Bone marrow (tissue), 2 donors: ENCODE measurements at places on chromosomes 7 and 10.

DNA sequence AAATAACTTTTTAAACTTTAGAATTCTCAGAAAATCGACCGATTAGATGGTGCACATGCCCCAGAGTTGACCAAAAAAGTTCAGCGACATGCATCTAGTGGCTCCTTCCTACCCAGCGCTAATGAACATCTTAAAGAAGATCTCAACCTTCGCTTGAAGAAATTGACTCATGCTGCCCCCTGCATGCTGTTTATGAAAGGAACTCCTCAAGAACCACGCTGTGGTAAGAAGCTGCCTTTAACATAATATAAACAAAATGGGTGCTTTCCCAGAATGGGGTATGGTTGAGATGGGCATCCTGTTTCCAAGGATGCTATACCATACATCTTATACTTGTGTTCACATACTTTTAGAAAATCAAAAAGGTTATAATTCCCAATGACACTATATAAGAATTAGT, 24.6 kb downstream of the GLRX3 start:
- DNase-seq: no peak

- DNase-seq: no peak
These were observed 2.7 kb downstream of the FZD9 start for GRCh38 chr7:73436031-73436929.

GRCh38 chr7:86668315-86668714, 24.6 kb downstream of the GRM3 start:
- no peak for DNase-seq

- DNase-seq: no peak
These were observed 173.9 kb downstream of the WNT2 start for GRCh38 chr7:117148971-117149370.

DNA sequence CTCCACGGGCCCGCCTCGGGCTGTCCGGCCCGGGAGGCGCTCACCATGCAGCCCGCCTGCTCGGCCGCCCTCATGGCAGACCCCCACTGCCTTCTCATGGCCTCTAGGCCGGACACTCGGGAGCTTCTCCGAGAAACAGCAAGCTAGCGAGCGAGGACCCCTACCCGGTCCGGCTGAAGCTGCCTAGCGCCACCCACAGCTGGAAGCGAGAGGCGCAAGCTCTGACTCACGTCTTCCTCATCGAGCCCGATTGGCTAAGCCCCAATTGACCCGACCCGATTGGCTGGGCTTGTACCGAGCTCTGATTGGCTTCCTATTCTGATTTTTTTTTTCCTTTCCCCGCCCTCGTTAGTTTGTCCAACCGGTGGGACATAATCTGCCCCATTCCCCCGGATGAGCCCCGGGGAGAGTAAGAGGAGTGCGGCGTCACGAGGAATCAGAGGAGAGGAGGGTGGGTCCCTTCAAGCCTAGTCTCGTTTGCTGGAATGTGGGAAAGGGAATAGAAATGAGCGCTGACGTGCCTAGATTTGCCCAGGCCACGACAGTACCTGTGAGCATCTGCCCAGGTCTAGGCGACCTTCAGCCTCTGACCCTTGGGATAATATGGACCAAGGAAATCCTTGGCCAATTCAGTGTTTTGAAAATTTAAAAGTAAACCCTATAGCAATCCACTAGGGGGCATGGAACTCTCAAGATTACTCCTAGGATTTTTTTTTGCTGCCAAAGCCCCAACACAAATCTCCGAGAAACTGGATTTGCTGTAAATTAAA, at the start of gene TYSND1:
TYSND1 (minus strand) TSS at position 212 of the 770 bp plus-strand sequence; CDS start at position 98, 114 bp downstream.
- peak; percentile 51 for DNase-seq

DNA sequence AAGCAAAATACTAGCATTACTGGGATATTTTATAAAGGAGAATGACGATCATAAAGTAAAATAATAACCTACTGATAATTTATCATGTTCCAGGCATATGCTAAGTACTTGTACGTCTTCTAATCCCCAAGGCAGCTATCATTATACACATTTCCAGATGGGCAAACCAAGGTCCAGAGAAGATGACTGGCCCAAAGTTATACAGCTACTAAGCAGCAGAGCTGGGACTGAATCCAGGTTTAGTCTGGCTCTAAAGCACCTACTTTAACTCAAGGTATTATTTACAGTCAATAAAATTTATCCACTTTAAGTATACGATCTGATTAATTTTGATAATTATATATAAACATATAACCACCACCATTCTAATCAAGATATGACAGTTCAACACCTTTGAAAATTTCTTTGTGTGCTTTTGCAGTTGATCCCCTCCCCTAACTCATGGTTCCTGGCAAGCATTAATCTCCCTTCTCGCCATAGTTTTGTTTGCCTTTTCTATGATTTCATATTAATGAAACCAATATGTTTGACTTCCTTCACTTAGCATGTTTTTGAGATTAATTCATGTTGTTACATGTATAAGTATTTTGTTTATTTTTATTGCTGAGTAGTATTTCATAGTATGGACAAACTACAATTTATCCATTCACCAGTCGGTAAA, 126.7 kb downstream of the CPEB3 start:
- DNase-seq: no peak

GRCh38 chr7:30546596-30546995, 42.0 kb upstream of the GGCT start:
- DNase-seq: no peak
